ENCODE measurements at places on chromosomes 2 and 18. TPM values are rescaled to one million over a fixed set of nuclear protein-coding genes. Genes with fewer than 3 reads are reported as not detected.

Gene PREB
- total RNA-seq = 101 TPM

Gene GKN2
- not detected for total RNA-seq

Gene TUBA4B
- not detected for total RNA-seq

Gene ABCG8
- total RNA-seq = not detected

Gene CNGA3
- total RNA-seq = not detected

Gene ERICH2
- total RNA-seq = not detected

Gene VWA3B
- not detected for total RNA-seq

Gene TTC31
- total RNA-seq = 19.8 TPM

Gene C2orf66
- total RNA-seq = 0.05 TPM

Gene ABCB11
- not detected for total RNA-seq

DNA sequence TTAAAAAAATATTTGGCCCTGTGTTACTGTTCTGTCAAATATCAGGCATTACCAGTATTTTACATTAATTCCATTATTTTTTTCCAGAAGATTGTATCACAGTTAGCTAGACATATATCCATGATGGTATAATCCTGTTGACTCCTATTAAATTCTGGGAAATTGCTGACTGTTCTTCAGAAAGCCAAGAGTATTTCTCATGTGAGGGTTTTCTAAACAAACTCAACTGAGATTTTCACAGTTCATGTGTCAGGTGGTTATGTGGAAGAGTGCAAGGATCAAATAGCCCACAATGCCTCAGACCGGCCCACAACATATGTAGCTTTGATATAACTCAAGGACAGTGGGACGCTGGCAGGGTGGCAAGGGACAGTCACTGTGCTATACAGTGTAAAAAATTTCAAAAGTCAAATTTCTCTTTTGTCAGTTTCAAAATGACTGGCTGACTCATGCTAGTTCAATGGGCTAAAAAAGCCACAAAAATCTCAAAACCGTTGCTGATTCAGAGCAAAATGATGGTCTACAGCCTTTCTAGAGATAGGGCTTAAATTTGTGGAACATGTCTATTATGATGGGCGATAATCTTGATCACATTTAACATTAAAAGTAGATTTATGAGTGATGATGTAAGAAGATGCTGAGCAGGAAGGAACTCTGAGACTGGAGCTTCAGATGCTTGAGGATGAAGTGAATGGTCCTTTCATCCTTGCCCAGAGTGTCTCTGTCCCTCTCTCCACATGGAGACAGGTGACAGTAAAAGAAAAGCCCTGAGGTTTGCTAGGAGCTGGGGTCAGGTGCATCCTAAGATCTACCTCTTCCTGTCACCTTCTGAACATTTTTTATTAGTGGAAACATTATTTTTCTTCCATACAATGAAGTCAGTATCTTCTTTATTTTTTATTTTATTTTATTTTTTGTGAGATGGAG, 175.8 kb upstream of the PIEZO2 start:
- no peaks in the 10 kb centered on the region for H3K27me3 ChIP-seq
- peak; percentile 93 for DNase-seq
- H3K27ac ChIP-seq = peak overlapping the region; percentile 98
- no peaks in the 10 kb centered on the region for H3K36me3 ChIP-seq
- H3K4me1 ChIP-seq = peaks cover 67% of the 10 kb centered on the region

- H3K36me3 ChIP-seq = no peaks in the 10 kb centered on the region
- no peak overlapping the region for H3K27ac ChIP-seq
- no peak overlapping the region for H3K4me3 ChIP-seq
These were observed 107.0 kb downstream of the SMIM21 start for GRCh38 chr18:75320506-75320905.

DNA sequence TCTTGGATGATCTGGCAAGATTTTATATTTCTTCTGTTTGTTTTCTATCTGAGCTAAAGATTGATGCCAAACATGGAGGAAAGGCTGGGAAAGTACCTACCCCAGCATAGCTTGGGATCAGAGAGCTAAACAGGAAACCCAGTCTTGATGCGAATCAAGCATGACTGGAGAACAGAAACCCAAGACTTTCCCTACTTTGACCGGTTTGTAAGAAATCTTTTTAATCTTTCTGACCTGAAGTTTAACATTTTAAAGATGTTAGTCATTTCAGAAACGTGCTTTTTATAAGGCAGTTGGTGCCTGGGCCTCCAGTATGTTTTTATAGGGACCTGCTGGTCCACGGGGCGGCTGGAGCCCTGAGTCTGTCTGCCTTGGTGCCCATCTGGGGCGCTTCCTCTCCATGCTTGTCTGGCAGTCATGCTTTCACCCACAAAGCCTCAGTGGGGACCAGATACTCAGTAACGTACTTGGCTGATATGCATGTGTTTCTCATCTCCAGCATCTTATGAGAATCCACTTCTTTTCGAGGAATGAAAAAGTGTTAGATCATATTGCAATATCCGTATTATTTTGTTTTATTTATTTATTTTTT, 266.5 kb downstream of the PTGR3 start:
- H3K4me1 ChIP-seq = peaks cover 40% of the 10 kb centered on the region
- H3K27ac ChIP-seq = no peak overlapping the region
- no peaks in the 10 kb centered on the region for H3K27me3 ChIP-seq
- H3K36me3 ChIP-seq = no peaks in the 10 kb centered on the region

GRCh38 chr2:233317196-233317943, 9.8 kb downstream of the SAG start:
- DNase-seq = no peak
- H3K4me3 ChIP-seq = no peak overlapping the region
- no peaks in the 10 kb centered on the region for H3K27me3 ChIP-seq
- H3K4me1 ChIP-seq = peaks cover 5% of the 10 kb centered on the region
- H3K36me3 ChIP-seq = no peaks in the 10 kb centered on the region

GRCh38 chr2:169360984-169361705, 1.2 kb downstream of the LRP2 start:
- H3K27ac ChIP-seq = no peak overlapping the region
- peaks cover 66% of the 10 kb centered on the region for H3K27me3 ChIP-seq
- no peak overlapping the region for H3K4me3 ChIP-seq
- no peaks in the 10 kb centered on the region for H3K36me3 ChIP-seq
- peak; percentile 5 for DNase-seq
- peaks cover 31% of the 10 kb centered on the region for H3K4me1 ChIP-seq

DNA sequence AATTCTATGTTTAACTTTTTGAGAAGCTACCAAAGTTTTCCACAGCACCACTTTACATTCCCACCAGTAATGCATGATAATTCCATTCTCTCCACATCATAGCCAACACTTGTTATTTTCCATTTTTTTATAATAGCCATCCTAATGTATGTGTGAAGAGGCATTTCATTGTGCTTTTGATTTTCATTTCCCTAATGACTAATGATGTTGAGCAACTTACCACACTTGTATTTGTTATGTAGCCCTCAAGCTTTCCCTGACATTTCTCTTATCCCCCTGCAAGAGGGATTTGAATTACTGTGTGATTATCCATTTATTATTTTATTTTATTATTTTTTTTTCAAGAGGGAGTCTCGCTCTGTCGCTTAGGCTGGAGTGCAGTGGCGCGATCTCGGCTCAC, 23.6 kb upstream of the SOS1 start:
- H3K27me3 ChIP-seq = 0 out of 2 replicates have a peak, but pooled peaks cover 3% of the 10 kb centered on the region
- H3K27ac ChIP-seq = no peak overlapping the region
- DNase-seq = no peak
- H3K36me3 ChIP-seq = no peaks in the 10 kb centered on the region
- H3K4me1 ChIP-seq = no peaks in the 10 kb centered on the region

GRCh38 chr18:36297417-36298125, at the start of gene FHOD3:
Gene FHOD3, plus strand, starts transcription at chr18:36297713. Its CDS starts 123 bp downstream, at chr18:36297836.
- no peaks in the 10 kb centered on the region for H3K36me3 ChIP-seq
- H3K4me1 ChIP-seq = peaks cover 13% of the 10 kb centered on the region
- peak within 1 kb of the TSS; percentile 38 for H3K4me3 ChIP-seq
- DNase-seq = no peak
- H3K27me3 ChIP-seq = peaks cover 30% of the 10 kb centered on the region

DNA sequence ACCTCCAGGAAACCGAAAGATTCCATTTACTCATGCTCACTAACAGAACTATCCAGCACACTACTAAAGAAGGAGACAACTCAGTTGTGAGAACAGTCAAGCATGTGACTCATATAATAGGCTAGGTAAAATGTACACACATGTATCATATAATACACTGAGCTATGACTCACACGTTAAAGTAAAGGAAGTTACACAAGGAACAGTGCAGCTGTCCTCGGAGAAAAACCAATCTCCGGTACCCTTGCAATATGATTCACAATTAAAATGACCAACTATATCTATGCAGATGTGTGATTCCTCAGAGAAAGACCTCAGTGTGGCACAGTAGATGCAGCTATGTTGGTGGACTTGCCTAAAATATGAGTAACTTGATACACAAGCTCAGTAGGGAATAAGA, 76.5 kb downstream of the STRN start:
- H3K4me3 ChIP-seq = no peak overlapping the region
- H3K36me3 ChIP-seq = peaks cover 3% of the 10 kb centered on the region
- H3K27me3 ChIP-seq = no peaks in the 10 kb centered on the region
- DNase-seq = peak; percentile 82
- peak overlapping the region; percentile 50 for H3K27ac ChIP-seq
- H3K4me1 ChIP-seq = peaks cover 6% of the 10 kb centered on the region

GRCh38 chr18:3455907-3456685, 6.1 kb downstream of the TGIF1 start:
- no peaks in the 10 kb centered on the region for H3K27me3 ChIP-seq
- peak overlapping the region; percentile 84 for H3K27ac ChIP-seq
- H3K36me3 ChIP-seq = peaks cover 58% of the 10 kb centered on the region
- H3K4me3 ChIP-seq = no peak overlapping the region

DNA sequence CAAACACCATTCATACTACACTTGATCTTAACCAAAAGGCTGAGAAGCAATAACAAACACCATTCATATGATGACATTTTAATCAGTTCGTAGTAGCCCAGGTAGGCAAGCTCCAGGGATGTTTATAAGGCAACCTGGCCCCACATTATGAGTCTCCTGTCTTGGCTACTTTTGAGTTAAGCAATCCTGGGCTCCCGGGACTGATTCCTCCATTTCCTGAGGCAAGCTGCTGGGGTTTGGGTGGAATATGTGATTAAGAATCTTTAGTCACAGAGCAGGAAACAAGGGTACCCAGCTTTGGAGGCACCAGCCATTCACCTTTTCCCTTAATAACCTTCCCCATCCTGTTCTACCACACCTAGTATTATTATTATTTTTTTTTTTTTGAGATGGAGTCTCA, 24.5 kb upstream of the SPRED2 start:
- H3K4me1 ChIP-seq = no peaks in the 10 kb centered on the region
- H3K4me3 ChIP-seq = no peak overlapping the region
- H3K27me3 ChIP-seq = no peaks in the 10 kb centered on the region
- no peak for DNase-seq
- H3K27ac ChIP-seq = no peak overlapping the region

DNA sequence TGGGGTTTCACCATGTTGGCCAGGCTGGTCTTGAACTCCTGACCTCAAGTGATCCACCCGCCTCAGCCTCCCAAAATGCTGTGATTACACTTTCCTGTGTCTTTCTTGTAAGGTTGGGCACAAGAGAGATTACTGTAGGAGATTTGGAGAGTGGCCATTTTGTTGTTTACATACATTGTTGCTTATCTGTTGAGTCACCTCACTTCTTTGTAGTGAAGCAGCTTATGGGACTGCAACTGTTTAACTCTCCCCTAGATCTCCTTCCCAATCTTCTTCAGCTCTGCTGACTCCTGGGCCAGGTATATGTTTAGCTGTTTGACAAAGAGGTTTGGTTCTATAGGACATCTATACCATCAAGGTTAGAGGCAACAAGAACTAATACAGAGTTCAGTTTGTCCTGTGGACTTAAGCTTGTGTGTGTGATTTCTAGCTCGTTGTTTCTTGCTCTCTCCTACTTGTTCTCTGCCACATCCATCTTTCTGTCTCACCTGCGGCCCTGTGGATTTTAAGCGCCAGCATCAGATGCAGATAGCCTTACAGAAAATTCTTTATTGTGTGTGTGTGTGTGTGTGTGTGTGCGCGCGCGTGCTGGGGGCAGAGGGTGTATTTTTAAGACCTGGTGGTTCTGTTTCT, 95.4 kb downstream of the HAUS1 start:
- H3K4me1 ChIP-seq = peaks cover 19% of the 10 kb centered on the region
- no peaks in the 10 kb centered on the region for H3K27me3 ChIP-seq
- 0 out of 2 replicates have a peak overlapping the region, but pooled peaks have one; percentile 0 for H3K27ac ChIP-seq

DNA sequence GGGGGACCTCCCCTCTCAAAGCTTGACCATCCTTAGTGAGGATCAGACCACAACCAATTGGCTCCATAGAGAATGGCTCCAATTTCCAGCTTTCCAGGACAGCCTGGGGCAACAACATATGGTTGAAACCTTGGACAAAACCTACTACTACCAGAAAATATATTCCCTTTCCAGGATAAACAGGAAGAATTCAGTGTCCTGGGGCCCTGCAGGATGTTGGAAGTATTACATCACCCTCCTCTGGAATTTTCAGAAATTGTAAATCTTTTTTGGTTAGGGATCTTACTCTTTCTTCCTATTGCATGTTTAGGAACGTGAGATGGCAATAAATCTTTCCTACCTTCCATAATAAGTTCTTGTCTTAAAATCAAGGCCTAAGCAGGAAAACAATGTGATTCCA, 158.9 kb upstream of the MEIS1 start:
- H3K27me3 ChIP-seq = no peaks in the 10 kb centered on the region
- no peak overlapping the region for H3K4me3 ChIP-seq
- no peak overlapping the region for H3K27ac ChIP-seq
- no peaks in the 10 kb centered on the region for H3K4me1 ChIP-seq

DNA sequence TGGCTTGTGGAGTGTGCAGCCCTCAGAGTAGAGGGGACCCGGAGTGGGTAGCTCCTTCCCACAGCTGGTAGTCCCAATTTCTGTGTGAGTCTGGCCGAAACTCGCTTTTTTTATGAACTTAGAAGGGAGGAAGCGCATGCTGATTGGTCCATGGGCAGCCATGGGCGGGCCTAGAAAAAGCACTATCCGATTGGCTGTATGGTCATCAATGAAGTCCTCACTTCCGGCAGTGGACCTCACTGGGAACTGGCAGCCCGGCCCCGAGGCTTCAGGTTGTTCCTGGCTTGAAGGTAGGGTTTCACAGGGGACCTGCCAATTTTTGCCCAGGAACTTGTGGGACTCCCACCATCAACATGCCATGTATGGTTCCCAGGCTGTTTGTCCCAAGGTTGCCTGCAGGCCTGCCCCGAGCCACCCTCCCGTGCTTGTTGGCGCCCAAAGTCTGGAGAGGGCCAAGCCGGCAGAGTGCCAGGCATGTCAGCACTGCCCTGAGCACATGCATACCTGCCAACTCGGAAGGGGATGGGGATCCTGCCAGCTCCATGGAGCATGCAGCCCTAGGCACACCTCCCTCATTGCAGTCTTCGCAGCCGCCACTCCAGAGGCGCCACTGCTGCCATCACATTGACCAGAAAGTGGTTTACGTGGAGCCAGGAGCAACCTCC, 98.5 kb downstream of the ATP9B start:
- no peak for DNase-seq
- no peak overlapping the region for H3K27ac ChIP-seq
- peaks cover 3% of the 10 kb centered on the region for H3K36me3 ChIP-seq
- no peaks in the 10 kb centered on the region for H3K27me3 ChIP-seq
